Left lung (tissue), 14 donors: ENCODE measurements at places on chromosomes 2 and 18.

DNA sequence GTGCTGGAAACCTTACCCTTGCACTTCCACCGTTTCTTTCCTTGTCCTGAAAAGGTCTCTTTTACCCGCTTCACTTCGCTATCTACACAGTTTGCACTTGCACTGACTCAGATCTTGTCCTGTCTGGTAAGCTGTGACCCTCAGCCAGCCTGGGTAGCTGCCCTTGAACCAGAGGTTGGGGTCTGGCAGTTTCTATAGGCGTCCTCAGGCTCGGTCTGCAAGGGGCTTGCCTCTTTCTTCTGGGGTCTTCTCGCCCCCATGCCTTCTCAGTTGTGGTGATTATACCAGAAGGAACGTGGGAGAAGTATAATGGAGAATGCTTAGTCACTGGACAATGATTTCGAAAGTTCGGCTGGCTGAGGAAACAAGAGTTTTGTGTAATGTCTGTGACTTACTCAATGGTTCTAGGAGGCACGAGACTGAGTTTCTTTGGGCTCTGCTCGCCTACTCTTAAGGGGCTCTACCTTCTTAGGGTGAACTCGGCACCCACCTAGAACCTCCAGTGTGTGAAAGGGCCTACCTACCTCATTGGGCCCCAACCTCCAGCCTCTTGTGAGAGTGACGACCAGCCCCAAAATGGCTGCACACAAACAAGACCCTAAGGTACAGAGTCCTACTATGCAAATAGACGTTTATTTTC, 6.9 kb upstream of the STAT1 start:
- DNase-seq: no peak

DNA sequence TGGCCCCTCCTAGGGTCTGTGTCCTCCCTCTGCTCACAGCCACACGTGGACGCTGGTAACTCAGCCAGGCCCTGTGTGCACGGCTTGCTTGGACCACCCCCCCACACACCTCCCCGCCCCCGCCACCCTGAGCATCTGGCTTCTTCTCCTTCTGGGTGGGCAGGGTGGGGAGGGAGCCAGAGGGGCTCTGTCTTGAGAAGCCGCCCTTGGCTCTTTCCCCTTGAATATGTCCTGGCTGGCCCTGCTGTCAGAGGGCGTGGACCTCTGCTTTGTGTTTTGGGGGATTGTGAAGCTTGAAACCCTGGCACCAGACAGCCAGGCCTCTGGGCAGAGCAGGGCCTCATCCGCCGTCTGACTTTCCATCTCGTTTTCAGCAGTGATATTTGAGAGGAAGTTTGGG, 72.1 kb downstream of the GLI2 start:
- no peak for DNase-seq

DNA sequence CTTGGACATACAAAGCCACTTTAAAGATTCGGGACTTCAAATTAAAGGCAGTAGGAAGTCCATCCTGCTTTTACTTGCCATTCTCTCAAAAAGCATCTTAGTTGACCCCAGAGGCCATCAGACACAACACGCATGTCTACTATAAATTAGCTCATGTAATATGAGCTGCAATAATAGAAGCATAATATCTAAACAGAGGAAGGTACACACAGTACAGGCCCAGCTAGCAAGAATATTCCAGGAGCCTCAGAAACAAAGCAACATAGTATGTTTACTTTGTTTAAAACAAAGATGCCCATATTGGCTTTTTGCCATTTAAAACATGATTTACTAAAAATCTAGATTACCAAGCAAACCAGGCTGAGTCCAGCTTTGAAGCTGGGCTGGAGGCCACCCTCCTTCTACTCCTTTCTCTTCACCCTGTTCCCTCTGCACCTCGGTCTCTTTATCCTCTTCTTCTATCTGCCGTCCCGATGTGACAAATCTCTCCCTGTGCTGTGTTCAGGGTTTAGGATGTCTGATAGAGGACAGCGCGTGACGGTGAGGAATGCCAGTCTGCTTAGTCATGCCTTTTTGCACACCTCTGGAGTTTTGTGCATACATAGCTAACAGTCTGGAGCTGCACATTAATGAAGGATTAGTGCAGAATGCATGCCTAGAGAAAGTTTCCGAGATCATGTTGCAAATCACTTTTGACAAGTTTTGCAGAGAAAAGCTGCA, 28.2 kb downstream of the DTNA start:
- no peak for DNase-seq

GRCh38 chr2:216302981-216303676, 69.2 kb downstream of the MARCHF4 start:
- DNase-seq: no peak

DNA sequence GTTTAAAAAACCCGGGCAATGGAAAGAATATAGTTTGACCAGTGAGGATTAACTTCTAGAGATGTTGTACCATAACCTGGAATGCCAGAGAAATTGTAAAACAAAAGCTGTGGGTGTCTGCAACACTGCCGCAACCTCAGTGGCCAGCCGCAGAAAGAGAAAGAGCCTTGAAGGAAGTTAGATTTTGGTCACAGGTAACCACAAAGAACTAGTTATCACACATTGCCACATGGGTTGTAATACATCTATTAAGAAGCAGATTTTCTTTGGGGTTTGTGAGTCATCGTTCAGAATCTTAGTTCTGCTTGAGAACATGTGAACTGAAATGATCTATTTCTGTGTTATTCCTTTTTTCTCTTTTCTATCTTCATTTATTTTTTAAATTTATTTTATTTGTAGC, 222.9 kb upstream of the AGAP1 start:
- no peak for DNase-seq

DNA sequence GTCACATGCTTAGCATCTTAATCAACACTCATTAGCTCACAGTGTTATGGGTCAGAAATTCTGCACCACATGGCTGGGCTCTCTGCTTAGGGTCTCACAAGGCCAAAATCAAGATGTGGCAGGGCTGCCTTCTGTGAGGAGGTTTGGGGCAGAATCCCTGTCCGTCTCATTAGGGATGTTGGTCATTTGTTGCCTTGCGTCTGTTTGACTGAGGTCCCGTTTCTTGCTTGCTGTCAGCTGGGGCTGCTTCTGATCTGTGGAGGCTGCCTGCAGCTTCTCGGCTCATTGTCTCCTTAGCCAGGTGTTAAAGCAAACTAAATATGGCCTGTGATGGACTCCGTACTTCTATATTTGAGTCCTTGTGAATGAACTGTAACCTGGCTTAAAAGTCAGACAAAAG, 146.5 kb downstream of the NDUFA10 start:
- DNase-seq: no peak

- no peak for DNase-seq
These were observed 1.1 kb upstream of the DUSP2 start for GRCh38 chr2:96146153-96146880.

- DNase-seq: no peak
These were observed 17.9 kb downstream of the KCNIP3 start for GRCh38 chr2:95314964-95315611.

DNA sequence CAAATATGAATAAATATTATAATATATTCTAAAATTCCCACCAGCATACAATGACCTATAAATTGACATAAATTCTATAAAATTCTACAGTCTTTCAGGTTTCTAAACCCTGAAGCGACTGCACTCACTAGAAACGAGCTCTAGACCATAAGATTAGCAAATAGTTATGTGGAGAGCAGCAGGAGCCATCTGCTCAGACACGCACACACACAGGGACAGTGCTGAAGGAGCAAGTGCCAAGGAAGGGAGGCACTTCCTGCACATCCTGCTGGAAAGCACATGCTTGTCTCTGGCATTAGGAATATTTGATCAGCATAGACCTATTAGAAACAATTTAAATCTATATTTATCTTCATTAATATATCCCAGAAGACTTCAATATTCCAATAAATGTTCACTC, 713.9 kb upstream of the CDH2 start:
- no peak for DNase-seq

- DNase-seq: no peak
These were observed 477.4 kb upstream of the CHST9 start for GRCh38 chr18:27662537-27662936.

DNA sequence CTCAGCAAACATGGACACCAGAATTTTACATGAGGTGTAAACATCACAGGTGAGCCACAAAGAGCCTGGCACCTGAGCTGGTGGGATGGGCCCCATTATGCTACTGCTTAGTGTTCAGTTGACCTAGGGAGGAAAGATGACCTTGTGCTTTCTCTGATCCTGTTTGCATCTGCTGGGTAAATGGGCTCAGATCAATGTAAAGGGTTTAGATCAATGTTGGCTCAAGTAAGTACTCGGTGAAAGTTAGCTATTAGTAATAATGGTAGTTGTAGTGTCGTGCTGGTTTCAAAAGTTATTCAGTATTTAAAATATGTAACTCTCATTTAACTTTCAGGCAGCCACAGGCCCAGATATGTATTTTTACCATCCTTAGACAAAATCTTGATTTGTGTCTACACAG, 19.8 kb downstream of the ABHD3 start:
- no peak for DNase-seq

GRCh38 chr18:56240405-56240804, 398.0 kb downstream of the TXNL1 start:
- DNase-seq: no peak

DNA sequence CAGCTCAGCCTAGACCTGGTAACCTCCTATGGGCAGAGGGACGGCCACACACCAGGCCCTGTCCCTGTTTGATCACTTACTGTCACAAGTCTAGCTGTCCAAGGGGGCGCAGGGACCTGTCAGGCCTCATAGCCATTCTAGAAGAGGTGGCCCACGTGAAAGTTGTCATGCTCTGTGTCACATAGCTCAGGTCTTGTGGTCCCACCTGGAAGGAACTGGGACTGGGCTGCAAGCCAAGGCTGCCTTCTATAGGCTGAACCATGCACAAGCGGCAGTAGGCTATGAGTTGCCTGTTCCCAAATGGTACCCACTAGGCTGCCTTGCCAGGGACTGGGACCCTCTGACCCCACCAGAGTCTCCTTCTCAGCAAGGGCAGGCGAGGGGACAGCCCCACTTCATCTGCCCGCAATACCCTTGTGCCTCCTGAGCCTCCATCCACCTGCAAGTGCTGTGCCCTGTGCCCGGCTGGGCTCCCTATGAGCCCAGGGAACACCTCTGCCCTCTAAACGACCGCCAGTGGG, 177.5 kb downstream of the ANAPC1 start:
- no peak for DNase-seq

DNA sequence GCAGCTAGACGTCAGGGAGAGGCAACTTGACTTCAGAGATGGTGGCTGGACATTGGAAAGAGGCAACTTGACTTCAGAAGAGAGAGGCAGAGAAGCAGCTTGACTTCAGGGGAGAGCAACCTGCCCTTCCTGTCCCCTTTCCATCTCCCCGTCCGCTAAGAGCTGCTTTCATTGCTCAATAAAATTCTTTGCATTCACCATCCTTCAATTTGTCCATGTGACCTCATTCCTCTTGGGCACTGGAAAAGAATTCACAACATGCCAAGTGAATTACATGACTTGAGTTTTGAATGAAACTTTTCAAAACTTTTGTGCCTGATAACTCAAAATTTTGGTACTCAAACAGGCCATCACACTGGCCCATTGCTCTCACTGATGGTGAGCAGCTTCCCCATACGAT, 158.9 kb downstream of the DPP4 start:
- DNase-seq: no peak

GRCh38 chr18:59202258-59202820, 17.6 kb upstream of the GRP start:
- no peak for DNase-seq

DNA sequence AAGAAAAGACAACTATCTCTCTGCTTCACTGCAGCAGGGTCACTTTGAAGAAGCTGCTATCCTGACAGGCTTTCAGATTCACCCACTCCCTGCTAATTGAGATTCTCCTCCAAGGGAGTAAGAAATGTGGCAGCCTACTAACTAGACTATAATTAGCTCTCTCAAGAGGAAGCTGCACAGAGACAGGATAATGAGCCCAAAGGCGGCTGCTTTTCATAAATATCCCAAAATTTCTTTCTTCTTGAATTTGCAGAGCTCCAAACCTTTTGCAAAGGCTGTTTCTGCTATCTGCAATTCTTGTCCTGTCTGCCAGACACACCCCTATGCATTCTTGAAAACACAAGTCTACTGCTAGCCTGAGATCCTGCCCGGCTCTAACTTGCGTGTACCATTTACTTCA, 54.0 kb upstream of the RNU4ATAC start:
- no peak for DNase-seq

GRCh38 chr18:56505971-56506370, 132.4 kb downstream of the TXNL1 start:
- no peak for DNase-seq
